ENCODE measurements at places on chromosomes 11 and 22. TPM values are rescaled to one million over a fixed set of nuclear protein-coding genes. Genes with fewer than 3 reads are reported as not detected.

Gene C11orf86
- not detected for total RNA-seq

Gene KLHL35
- total RNA-seq, result 23.8 TPM

Gene APOBEC3B
- total RNA-seq, result not detected

Gene FAM180B
- total RNA-seq, result not detected

Measured in diencephalon (tissue), 1 donor.